IMR-90 (cell line): ENCODE measurements at places on chromosomes 13 and 19.

GRCh38 chr13:101736566-101736965 is 284.1 kb downstream of the ITGBL1 start:
- DNase-seq = no peak

GRCh38 chr13:112069061-112069844 is 2.3 kb downstream of the SOX1 start:
- no peak for DNase-seq

GRCh38 chr13:74047931-74048600 is 86.1 kb downstream of the KLF12 start:
- no peak for DNase-seq

- no peak for DNase-seq
Observed at GRCh38 chr19:41016488-41017071, 25.5 kb downstream of the CYP2B6 start.

- DNase-seq = no peak
Observed at GRCh38 chr19:1470305-1471009, 8.6 kb downstream of the C19orf25 start.

DNA sequence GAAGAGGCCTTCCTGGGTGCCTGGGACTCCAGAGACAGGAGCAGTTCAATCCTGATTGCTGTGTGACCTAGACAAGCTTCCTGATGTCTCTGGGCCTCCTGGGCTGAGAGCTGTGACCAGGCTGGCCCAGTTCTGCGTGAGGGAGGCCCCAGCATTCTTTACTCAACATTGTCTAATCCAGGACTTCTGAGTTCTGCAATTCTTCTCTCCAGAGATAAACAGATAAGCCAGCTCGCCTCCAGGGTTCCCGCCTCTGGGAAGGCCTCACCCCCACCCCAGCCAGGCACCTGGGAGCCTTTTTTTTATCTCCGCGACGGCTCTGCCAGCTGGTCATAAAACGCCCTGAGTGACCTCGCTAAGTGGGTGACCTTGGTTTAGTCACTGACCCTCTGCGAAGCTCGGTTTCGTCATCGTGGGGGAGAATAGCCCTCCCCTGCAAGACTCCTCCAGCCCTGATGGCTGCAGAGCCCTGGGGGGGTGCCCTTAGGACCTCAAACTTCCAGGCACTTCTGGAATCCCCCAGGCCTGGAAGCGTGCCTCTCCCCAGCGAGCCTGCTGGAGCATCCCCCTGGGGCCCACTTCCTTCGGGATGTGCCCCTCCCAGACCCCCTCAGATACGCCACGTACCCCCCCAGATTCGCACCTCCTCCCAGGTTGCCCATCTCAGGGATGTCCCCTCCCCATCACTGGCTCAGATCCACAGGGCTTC is 1.9 kb downstream of the SULT2B1 start:
- peak; percentile 86 for DNase-seq

GRCh38 chr19:6797646-6798045 is 25.1 kb downstream of the VAV1 start:
- DNase-seq = no peak

DNA sequence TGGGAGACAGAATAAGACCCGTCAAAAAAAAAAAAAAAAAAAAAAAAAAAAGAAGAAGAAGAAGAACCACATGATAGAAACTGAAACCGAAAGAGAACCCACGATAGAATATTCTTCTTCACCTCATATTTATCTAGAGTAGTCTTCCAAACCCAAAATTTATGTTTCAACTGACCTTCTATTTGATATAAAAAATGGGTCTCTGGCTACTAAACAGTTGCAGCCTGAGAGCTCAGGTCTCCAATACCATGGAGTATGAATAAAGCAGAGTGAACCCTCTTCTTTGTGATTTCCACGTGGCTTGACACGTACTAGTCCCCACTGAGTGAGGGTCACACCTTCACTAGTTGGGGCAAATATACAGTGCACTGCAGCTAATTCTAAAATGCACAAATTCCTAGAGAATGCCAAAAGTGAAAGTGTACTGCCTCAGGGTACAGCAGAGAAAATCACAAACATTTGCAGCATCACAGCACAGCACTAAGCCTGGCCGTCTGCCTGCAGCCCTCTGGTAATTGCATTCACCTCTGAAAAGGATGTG is 30.8 kb upstream of the RFC3 start:
- no peak for DNase-seq

- DNase-seq = peak; percentile 72
Observed at GRCh38 chr13:19984430-19985218, 26.1 kb downstream of the ZMYM2 start.

DNA sequence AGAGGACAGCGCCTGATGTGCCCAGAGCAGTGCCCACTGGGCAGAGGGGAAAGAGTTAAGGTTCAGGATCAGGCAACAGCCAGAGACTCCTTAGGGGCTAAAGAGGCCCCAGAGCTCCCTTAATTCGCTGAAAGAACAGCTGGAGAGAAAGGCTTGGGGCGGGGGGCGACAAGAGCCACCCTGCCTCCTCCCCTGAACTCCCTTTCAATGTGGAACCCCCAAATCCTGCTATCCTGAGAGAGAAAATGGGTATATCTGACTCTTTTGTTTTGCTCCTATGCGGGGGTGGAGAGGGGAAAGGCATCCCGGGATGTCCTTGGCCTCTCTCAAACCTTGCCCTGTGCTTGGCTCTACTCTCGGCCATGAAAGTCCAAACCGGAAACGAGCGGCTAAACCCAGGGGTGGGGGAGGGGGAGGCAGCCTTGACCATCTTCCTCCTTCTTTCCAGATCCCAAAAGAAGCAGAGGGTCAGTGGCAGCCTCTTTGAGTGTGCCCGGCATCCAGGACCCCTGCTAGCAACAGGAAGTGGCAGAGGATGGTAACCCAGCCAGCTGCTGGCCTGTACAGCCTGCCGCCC is 4.7 kb downstream of the PRKACA start:
- no peak for DNase-seq

DNA sequence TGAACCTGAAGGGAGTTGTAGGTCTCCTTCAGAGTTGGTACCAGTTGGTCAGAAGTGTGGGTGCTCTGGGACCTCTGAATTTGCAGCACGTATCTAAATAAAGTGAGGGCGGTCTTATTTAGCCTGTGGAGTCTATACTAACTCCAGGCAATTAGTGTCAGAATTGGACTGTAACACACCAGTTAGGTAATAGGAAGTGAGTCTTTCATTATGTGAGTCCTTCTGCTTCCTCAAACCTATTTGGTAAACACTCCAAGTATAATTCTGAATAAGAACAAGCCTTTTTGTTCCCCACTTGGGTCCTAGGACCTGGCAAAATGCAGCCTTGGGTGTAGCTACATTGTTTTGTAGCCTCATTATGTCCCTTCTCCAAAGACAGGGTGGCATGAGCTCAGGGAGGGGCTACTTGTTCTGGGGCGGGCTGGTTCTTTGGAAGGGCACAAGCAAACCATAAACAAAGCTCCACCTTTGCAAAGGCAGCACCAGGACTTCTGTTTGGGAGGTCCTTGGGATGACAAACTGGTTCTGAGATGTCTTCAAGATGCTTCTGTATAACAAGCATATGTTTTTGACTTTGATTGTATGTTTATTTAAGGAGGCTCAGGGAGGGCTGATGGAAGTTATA is 418.0 kb downstream of the ZNF536 start:
- no peak for DNase-seq

DNA sequence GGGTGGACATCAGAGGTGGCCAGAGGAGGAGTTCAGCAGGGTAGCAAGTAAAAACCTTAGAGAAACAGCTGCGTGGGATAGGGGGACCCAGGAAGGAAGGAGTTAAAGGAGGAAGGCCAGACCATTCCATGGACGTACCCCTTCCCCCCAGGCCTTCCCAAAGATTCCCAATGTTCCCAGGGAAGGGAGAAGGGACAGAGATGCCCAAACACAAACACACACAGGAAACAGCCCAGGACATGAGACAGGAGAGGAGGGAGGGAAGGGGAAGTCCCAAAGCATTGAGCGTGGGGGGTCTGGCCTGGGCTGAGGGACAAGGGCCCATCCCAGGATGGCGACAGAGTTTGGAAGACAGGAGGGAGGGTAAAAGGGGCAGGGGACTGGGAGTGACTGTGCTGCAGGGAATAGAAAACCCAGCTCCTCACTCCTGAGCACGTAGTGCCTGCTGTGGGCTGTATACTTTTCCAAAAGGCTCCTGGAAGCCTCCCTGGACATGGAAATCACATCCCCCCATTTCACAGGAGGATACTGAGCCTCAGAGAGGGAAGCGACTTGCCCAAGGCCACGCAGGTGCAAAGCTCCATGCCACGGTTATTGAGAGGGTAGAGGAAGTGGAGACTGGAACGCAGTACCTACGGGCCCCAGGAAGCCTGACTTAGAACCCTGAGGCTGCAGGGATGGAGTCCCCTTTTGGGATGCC is 1.1 kb downstream of the SYDE1 start:
- DNase-seq = no peak

DNA sequence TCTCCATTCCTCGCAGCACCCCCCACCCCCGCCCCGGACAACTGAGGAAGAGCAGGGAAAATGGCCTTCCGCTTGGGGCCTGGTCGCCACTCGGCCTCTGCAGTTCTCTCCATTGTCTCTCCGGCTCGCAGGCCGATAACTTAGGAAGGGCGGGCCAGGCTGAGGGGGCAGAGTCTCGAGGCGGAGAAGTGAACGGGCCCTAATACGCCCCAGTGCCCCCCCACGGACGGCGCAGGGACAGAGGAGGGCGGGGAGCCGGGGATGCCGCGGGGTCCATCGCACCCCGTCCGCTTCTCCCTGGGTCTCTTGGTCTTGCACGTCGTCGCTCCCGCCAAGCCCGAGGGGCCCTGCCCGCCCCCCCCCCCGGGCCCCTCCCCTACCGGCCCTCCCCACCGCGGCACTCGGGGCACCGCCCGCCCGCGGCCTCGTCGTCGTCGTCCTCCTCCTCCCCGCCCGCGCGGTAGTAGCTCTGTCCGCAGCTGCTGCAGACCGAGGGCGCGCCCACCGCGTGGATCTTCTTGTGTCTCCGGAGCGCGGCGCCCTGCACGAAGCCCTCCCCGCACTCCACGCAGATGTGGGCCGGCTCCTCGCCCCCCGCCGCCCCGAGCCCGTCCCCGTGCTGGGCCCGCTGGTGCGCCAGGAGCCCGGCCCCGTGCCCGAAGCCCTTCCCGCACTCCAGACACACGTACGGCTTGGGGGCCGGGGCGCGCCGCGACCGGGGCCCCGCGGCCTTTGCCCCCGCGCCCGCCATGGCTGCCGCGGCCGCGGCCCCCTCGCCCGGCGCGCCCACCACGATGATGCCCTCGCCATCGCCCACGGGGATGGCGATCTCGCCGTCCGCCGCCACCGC is 33.2 kb downstream of the ZNF787 start:
- no peak for DNase-seq

DNA sequence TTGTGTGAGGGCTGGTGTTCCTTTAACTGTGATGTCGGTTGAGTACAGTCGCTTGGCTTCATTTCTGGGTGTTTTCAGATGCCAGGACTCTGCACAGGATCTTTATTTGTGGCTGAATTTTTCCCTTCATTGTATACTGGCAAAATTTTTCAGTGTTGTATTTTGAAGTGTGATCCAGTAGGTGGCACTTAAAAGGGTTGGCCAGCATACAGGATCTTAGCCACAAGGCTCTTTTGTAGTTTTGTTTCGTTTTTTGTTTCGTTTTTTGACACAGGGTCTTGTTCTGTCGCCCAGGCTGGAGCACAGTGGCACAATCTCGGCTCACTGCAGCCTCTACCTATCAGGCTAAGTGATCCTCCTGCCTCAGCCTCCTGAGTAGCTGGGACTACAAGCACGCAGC is 8.7 kb downstream of the FCAR start:
- DNase-seq = no peak

DNA sequence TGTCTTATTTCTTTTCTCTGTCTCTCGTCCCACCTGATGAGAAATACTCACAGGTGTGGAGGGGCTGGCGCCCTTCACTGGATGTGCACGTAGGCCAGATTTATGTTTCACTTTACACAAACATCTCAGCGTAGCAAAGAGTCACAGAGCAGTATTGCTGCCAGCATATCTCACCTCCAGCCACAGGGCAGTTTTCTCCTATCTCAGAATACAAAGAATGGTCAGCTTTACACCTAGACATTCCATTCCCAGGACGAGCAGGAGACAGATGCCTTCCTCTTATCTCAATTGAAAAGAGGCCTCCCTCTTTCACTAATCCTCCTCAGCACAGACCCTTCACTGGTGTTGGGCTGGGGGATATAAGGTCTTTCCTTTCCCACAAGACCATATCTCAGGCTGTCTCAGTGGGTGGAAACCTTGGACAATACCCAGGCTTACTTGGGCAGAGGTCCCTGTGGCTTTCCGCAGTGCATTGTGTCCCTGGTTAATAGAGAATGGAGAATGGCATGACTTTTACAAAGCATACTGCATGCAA is 7.2 kb upstream of the ZNF611 start:
- no peak for DNase-seq

GRCh38 chr19:1483131-1483978 is 4.3 kb upstream of the C19orf25 start:
- DNase-seq = no peak

GRCh38 chr19:17767559-17767958 is 16.3 kb downstream of the FCHO1 start:
- DNase-seq = no peak

- DNase-seq = peak; percentile 41
Observed at GRCh38 chr19:1125601-1126467, 22.0 kb downstream of the GPX4 start.

DNA sequence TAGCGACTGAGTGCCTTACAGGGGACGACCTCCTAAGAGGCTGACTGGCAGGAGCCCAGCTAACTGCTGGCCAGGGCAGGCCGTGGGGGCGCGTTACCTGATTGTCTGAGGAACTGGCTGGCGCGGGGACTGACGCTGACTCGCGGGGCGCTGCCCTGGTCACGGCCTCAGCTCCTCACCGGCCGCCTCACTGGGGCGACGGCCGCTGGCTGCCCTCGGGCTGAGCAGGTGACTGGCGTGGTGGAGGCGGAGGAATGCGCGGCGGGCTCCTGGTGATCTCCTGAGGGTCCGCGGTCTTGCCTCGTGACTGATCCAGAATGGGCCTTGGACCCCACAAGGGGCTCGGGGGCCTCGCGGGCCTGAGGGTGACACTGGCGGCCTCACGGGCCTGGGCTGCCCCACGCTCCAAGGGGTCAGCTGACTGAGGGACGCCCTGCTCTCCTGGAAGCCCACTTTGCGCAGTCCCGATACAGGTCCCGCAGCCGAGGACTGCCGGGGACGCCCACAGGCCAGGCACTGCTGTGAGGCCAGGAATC is 39.3 kb downstream of the SIGLEC7 start:
- no peak for DNase-seq

DNA sequence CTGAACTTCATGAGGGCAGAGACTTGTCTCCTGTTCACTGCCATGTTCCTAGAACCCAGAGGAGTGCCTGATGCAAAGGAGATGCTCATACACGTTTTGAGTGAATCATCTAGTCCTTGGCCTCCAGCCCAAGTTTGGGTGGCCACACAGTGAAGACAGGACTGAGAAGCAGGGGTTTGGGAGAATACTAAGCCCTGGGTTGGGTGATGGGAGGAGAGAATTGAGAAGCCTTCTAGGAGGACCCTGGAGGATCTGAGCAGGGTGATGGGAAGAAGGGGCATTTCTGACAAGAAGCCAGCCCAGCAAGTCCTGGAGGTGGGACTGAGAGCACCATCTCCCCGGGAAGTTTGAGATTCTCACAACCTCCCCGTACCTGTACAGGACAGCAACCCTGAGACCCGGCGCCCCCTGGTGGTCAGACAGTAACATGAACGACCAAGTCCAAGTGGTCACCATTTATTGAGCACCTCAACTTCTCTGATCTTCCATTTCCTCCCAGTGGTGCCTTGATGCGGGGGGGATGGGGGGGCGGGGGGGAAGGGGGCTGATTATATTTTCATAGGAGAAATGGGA is 11.0 kb downstream of the CTU1 start:
- DNase-seq = peak; percentile 62
